Urinary bladder (tissue), 4 donors: ENCODE measurements at places on chromosomes 3 and 15. TPM values are rescaled to one million over a fixed set of nuclear protein-coding genes. Genes with fewer than 3 reads are reported as not detected.

DNA sequence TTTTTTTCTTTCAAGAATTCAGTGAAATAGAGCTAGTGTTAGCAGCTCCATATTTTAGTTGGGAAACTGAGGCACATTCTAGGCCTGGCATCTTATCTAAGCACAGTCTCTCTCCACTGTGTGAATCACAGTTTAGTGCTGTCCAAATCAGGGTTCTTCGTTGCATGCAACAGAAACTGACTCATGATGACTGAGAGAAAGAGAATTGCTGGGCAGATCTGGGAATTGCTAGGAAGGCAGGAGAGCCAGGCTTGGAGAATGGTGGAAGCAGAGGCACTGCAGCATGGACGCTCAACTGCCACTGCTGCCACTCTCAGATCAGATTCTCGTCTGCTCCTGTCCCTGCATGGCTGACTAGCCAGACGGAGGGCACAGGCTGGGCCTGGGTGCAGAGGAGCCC, 40.7 kb upstream of the CHST2 start:
- DNase-seq, result no peak

- no peak for DNase-seq
These were observed 110.0 kb upstream of the MELTF start for GRCh38 chr3:197139586-197139985.

DNA sequence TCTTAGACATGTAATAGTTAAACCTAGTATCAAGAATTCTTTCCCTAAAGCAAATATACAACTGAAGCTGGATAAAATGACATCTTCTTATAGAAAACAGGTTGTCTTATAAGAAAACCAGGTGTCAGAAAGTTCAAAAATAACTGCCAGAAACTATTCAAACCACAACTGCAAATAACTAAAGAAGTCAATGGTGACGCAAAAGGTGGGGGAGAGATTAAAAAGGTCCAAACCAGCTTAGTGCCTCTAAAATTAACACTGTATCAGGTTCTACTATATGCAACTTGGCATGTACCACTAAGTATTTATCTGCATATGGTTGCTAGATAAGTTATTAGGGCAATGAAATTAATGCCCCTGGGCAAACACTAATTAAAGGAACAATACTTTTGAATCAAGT, 136.8 kb downstream of the TBL1XR1 start:
- DNase-seq, result no peak

- DNase-seq, result no peak
These were observed 19.7 kb downstream of the CORO2B start for GRCh38 chr15:68598171-68599152.

DNA sequence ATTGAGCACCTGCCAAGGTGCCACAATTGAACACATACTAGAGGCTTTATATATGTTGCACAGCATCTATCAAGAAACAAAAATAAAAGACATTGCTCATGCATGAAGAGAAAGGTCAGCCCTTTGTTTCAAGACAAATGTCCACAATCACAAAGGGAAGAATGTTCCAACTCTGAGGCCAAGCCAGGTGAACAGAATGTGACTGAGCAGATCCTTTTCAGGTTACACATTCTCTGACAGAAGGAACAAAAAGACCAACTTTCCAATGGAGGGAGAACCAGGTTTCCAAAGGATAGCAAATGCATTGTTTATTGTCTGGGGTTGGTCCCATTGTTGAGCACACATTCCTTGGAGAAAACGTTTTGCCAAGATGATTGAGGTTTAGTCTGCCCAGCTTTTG, 50.2 kb upstream of the FAM174B start:
- no peak for DNase-seq

CLRN1 gene
- polyA plus RNA-seq, result not detected

DNA sequence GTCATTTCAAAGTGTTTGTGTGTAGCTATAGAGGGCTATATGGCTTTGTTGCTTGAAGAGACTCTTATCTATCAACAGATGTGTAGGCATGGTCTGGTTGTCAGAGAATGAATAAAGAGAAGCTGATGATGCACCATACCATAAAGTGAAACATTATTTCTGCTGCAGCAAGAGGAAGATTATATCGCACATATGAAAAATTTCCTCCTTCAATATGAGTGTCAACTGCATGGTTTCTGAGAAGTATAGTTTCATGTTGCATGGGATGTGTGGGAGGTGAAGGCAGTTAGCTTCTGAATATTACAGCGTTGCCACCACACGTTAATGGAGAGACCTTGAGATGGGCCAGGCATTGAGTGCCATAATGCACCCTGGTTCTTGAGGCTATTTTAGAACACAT, 217.9 kb downstream of the SATB1 start:
- no peak for DNase-seq

DNA sequence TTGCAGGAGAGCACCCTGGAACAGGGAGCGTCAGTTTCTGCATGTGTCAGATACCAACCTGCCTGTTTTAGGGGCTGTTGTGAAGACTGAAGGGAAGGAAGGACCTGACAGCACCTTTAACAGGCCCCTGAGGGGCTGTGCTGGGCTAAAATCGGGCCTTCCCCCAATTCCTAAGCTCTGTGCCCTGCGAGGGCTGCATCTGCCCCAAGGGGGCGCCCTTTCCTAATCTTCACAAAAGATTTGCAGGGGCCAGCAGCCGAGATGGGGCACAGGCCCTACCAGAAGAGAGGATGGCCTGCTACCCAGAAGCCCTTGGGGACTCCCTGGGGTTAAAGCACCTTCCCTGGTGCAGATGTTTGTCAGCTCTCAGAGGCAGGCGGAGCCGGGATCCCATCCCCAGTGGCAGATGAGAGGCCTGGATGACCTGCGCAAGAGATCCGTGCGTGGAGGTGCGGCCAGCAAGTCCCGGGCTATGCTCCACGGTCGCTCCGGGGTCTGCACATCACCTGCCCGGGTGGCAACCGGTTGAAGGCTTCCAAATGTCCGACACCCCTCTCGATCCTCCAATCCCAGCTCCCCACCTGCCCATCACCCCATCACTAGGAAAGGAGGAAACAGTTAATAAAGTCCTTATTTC, 53.6 kb downstream of the RHCG start:
- DNase-seq, result no peak

- DNase-seq, result no peak
These were observed 418.2 kb downstream of the CNTN4 start for GRCh38 chr3:2516762-2517441.

DNA sequence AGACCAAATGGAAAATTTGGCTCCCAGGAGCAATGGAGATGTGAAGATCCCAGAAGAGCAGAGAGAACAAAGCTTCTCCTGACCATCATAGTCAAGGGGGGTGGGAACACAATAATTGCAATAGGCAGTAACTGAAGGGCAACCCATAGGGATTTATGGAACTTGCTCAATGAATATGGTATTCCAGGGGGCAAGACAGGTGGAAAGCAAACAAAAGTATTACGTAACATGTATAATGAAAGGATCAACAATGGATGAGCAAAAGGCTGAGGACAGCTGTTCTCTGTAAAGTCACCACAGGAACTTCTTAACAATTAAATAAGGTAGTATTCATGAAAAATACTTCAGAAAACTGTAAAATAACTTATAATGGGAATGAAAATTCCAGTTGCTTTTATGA, 226.1 kb downstream of the PCCB start:
- no peak for DNase-seq

SRPRB gene
- 25.2 TPM for polyA plus RNA-seq

- no peak for DNase-seq
These were observed 463.6 kb upstream of the NR2F2 start for GRCh38 chr15:95866711-95867440.

DNA sequence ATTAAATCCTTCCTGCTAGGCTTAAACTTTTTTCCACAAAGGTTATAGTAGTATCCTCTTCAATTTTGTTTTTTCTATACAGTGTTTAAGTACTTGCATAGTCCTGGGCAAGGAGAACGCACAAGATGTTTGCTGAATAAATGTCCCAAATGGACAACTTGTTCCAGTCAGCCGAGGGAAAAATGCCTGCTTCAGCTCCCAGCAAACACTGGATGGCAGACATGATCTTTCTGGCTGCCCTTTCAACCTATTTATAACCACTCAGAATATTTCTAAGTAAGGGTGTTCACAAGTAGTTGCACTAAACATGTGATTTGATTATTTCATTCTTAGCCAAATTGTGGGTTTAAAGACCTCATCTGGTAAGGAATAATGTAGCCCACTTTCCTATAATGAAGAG, 29.8 kb downstream of the GNB4 start:
- DNase-seq, result no peak

GRCh38 chr15:32923176-32923575, 205.4 kb downstream of the GREM1 start:
- DNase-seq, result no peak

GNAT1 gene
- polyA plus RNA-seq, result not detected

- no peak for DNase-seq
These were observed 4.2 kb downstream of the PTPRG start for GRCh38 chr3:61565569-61565968.

CIAO2A gene
- polyA plus RNA-seq, result 33.5 TPM

- DNase-seq, result no peak
These were observed 7.8 kb upstream of the CHRM5 start for GRCh38 chr15:33960549-33960935.

GRCh38 chr3:25587094-25587493, 77.6 kb downstream of the TOP2B start:
- DNase-seq, result no peak

DNA sequence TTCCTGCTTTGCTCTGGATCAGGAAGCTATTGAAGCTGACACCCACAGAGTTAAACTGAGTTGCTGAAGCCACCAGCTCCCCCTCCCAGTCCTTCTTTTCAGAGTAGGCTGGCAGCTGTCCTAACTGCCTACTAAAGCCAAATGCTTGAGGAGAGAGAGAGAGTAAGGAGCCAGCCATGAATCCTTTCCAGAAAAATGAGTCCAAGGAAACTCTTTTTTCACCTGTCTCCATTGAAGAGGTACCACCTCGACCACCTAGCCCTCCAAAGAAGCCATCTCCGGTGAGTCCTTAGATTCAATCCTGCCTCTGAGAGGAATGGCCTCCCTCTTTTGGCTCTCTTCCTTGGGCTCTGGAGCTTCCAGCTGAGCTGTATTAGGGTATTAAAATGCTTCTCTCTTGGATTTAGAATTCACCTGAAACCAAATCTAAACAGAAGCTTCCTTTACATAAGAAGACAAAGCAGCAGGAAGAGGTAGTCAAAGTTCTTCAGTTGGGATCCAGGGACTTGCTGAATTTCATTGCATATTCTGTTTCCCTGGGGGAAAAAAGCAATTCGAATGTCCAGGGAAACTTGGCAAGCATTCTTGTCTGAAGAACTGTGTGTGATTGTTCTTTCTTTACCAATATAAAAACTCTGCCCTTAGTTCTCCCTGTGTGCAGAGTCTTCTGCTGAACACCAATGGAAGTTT, at the start of gene SLC15A2:
TSS of gene SLC15A2 (plus strand) at position 101 of the 690 bp plus-strand sequence. CDS start at position 177, 76 bp downstream.
- no peak for DNase-seq

- DNase-seq, result no peak
These were observed 444.9 kb upstream of the TBL1XR1 start for GRCh38 chr3:177642042-177642803.

DNA sequence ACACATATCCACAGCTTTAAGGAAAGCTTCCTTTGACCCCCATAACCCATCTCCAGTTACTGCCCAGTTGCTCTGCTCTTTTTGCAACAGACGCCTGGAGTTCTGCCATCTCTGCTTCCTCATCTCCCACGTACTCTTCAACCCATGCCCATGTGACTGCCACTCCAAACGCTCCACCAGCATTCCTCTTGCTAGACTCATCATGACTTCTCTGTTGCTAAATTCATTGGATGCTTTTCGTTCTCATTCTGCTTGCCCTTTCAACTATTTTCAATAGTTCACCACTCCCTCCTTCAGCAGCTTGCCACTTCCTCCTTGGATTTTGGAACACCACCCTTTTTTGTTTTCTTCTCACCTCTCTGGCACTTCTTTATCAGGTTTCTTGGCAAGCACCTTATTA, 2.7 kb upstream of the KNSTRN start:
- DNase-seq, result no peak

ADGRG7 gene
- polyA plus RNA-seq, result not detected

- no peak for DNase-seq
These were observed 60.9 kb upstream of the ITGA11 start for GRCh38 chr15:68492855-68493254.

GRCh38 chr3:151393941-151394340, 9.4 kb upstream of the P2RY12 start:
- DNase-seq, result no peak

- no peak for DNase-seq
These were observed 727 bp downstream of the NSMCE3 start for GRCh38 chr15:29268706-29269484.

DNA sequence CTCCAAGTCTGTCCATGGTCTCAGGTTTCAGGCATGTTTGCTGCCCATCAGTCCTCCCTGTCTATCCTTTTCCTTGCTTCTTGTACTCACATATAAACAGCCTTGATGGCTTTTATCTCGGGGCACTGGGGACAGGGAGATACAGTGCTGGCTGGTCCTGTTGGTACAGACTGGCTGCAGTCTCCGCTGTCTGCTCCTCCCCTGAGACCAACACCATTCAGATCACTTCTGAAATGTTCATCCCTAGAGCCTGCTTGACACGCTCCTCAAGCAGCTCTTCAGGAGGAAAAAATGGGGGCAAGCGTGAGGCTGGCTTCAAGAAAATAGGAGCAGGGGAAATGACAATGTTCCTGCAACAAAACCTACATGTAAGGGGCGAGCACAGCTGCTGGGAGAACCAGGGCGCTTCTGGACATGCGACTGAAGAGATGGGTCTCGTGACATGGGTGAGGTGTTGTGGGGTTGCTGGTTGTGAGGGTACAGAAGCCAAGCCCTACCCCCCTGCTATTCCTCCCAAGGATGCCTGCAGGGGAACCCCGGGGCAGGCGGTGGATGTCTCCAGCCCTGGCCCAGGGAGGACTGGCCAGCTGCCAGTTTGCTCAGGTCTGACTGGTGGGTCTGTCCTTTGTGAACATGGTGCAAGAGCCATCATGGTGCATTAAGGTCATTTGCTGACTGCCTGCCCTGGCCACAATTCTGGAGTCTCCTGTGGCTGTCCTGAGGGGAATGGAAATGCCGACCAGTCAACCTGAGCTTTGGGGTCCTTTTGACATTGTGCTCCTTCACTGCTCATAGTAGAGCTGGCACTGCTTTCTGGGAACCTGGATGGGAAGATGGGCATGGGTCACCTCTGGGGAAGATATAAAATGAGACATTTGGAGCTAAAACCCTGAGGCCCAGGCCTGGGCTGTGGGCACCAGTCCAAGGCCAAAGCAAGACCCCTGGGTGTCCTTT, 40.1 kb downstream of the KY start:
- DNase-seq, result no peak

CHRNA3 gene
- 2.6 TPM for polyA plus RNA-seq

ADAMTSL3 gene
- 14.4 TPM for polyA plus RNA-seq

GRCh38 chr15:26697913-26698312, 75.0 kb downstream of the GABRB3 start:
- no peak for DNase-seq

GRCh38 chr3:5974630-5975322, 787.3 kb downstream of the EDEM1 start:
- no peak for DNase-seq

PPARG gene
- polyA plus RNA-seq, result 18.6 TPM

- no peak for DNase-seq
These were observed 42.7 kb downstream of the EIF2AK4 start for GRCh38 chr15:39976291-39977274.

DNA sequence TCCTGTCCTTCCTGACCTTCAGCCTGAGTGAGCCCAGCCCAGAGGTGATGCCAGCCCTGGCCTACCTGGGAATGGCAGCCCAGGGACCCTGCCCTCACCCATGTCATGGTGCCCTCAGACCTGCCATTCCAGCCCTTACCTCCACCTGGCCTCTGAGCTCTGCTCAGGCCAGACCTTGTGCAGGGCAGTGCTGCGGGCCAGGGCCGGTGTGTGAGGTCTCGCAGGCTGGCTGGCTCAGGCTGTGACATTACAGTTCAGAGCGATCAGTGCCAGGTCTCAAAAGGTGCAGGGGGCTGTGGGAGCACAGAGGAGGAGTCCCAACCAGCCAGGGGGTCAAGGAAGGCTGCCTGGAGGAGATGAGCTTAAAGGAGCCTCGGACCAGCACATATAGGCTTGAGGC, 6.4 kb upstream of the CPLX3 start:
- no peak for DNase-seq

- DNase-seq, result no peak
These were observed 44.2 kb downstream of the SOX2 start for GRCh38 chr3:181755959-181756358.
